ENCODE measurements at places on chromosomes 2 and 18.
A peak's percentile ranks its signal among the peaks of the same experiment; 100 is the strongest.

- DNase-seq, result peak; percentile 84
These were observed 12.0 kb downstream of the SIGLEC15 start for GRCh38 chr18:45837283-45838070.

GRCh38 chr2:230592775-230593174 is 119.9 kb upstream of the CAB39 start:
- no peak for DNase-seq

GRCh38 chr2:141703501-141703900 is 427.3 kb downstream of the LRP1B start:
- no peak for DNase-seq

DNA sequence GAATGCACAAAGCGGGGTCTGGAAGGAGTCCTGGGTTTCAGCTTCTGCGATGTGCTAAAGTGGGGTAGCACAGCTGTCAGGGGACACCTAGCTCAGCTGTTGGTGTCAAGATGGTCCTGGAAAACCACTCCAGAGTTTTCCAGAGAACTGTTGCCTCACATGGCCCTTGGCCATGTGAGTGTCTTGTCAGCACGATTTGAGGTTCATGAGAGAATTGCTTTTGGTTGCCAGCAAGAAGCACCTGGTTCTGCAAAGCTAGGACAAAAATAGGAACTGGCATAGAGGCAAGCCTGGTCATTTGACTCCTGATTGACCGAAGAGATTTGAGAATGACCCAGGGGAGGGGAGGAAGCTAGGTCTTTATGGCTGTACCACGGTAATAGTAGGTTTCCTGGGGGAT is 50.4 kb upstream of the CTLA4 start:
- no peak for DNase-seq

- DNase-seq, result no peak
These were observed 1272.2 kb upstream of the LRRTM1 start for GRCh38 chr2:81576713-81577112.

DNA sequence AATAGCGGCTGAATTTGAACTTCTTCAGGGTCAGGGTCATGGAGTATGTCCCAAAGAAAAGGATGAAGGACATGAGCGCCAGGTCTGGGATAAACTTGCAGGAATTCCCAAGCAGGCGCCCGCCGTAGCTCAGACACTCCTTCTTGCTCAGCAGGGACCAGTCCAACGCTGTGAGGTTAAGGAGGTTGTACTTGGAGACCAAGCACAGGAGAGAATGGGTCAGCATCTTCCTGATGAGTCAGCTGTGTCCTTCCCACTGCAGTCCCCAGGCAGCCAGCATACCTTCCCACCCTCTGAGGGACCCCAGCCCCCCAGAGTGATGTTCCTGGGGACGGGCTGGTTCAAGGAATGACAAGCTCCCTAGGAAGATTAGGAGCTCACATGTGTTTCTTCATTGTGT is 40.9 kb downstream of the MTHFD2 start:
- no peak for DNase-seq

DNA sequence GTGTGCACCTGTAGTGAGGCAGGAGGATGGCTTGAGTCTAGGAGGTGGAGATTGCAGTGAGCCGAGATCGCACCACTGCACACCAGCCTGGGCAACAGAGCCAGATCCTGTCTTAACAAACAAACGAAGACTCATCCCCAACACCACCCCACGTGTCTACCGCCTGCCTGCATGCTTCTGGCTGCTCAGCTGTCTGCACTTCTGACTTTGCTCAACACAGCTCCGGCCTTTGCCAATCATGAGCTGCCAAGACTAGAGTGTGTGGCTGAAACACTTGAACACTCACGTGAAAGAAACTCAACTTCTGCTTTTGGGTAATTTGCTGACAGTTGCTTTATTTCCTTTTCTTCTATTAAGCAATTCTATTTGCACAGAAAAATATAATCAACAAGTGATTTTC is 32.1 kb upstream of the SP3 start:
- DNase-seq, result peak; percentile 89

- DNase-seq, result no peak
These were observed 92.5 kb upstream of the RBBP8 start for GRCh38 chr18:22840606-22841144.

- no peak for DNase-seq
These were observed 89.5 kb downstream of the SLC4A10 start for GRCh38 chr2:161713706-161714105.

- no peak for DNase-seq
These were observed 766.8 kb upstream of the FAM98A start for GRCh38 chr2:34365932-34366331.

Data from Peyer's patch (tissue), 4 donors.